ENCODE measurements at places on chromosomes 5 and 9.

GRCh38 chr5:96125231-96125891 is 163.7 kb upstream of the ELL2 start:
- DNase-seq, result no peak

GRCh38 chr5:133363807-133364587 is 248.3 kb downstream of the FSTL4 start:
- no peak for DNase-seq

DNA sequence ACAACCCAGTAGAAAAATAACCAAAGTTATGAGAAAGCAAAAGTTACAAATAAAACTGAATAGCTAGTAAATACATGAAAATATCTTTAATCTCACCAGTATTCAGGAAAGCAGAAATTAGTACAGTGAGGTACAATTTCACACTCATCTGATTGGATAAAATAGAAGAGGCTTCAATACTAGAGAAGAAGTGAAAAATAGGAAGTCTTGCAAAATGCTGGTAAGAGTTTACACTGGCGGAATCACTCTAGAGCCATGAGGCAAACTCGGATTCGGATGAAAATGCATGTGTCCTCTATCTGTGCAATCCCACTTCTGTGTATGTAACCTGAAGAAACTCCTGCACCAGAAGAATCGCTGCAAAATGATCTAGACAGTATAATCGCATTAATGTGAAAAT is 128.9 kb downstream of the CCDC192 start:
- no peak for DNase-seq

- no peak for DNase-seq
Observed at GRCh38 chr5:95791751-95792150, 30.8 kb downstream of the GLRX start.

DNA sequence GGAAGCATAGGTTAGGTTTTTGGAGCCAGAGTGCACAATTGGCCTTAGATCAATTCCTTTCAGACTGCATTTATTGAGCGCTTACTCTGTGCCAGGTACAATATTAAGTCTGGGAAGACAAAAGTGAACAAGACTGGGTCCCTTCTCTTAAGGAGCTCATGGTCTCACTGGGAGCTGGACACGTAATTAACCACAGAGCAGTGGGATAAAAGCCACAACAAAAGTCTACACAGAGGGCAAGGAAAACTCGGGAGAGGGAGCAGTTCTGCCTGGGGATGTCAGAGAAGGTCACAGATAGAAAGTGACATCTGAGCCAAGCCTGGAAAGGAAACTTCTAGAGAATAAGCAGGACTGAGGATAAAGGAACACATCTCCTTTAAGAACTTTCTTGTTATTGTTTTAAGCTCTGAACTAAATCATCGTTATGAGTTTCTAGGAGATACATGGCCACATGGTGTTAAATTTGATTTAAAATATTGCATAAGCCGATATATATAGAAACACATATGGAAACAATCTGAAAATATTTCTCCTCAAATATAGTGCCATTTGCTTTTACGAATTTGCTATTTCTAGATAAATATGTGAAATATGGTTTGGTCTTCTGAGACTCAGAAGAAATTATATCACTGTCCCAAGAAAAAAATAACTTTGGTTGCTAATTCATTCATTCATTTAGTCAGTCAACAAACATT is 40.1 kb upstream of the PDE8B start:
- DNase-seq, result no peak

DNA sequence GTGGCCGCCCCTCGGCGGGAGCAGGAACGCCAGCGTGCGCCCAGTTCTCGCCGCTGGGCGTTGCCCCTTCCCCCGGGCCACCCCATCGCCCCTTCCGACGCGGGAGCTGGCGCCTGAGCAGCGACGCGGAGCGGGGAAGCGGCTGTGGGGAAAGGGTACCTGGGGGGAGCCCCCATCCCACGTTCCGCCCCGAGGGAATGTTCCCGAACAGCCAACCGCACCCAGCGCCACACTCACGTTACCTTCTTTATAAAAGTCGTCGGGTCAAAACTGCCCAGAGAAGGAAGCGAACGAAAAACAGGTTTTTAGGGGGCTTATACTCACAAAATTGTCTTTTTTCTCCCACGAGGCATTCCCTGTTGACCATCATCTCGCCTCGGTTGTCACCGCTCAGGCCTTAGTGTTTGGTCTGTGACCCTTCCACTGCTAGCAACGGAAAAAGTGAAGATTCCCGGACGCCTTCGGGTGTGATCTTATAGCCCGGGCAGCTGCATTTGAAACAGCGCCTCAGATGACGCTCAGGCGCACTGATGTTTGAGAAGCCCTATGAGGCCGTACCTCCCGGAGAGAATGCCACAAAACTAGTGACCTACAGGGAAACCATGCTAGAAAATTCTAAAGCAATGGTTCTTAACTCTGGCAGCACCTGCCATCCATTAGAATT is 475 bp upstream of the GOLM1 start:
- DNase-seq, result no peak

GRCh38 chr5:125926172-125926571 is 497.0 kb upstream of the GRAMD2B start:
- no peak for DNase-seq

DNA sequence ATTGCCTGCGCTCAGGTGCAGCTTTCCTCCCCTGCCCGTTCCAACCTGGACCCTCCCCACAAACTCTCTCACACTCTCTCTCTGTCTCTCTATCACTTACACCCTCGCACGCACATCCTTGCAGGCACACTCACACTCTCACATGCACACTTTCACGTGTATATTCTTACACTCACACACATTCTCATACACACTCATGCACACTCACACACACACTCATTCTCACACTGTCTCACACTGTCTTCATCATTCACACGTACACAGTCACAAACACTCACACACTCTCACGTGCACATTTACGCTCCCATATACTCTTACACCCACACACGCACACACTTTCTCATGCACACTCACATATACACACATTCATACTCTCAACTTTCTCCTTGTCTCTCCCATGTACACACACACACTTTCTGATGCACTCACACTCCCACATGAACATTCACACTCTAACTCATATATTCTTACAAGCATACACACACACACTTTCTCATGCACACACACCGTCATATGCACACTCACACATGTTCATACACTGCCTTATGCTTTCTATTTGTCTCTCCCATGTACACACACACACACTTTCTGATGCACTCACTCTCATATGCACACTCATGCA is 229.3 kb downstream of the SNX18 start:
- no peak for DNase-seq

- DNase-seq, result no peak
Observed at GRCh38 chr5:94782383-94782782, 163.9 kb downstream of the SLF1 start.

GRCh38 chr5:7422316-7423106 is 26.6 kb downstream of the ADCY2 start:
- no peak for DNase-seq

- no peak for DNase-seq
Observed at GRCh38 chr5:157189223-157189622, 8.6 kb downstream of the ITK start.

DNA sequence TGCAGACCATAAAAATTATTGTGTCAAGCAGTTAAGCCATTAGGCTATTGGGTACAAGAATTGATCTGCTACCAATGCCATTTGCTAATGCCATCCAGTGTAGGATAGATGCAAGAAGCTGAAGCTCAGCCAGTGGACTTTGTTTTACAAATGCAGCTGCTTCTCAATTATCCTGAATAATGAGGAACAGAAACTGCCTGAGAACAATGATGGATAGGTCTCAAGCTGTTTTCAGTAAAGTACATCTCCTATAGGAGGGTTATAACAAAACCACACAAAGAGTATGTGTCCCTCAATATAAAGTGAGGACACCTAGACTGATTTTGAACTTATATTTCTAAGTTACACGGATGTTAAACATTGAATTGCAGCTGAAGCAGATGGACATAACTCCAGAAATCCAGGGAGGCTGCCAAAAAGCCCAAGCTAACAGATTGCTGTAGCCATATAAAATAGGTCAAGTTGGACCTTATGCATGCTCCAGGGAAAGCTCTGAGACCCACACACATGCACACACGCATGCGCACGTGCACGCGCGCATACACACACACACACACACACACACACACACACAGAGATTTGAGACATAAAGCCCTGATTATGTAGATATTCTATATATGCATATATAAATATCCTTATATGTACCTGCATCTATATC is 482.7 kb upstream of the CD180 start:
- DNase-seq, result no peak

DNA sequence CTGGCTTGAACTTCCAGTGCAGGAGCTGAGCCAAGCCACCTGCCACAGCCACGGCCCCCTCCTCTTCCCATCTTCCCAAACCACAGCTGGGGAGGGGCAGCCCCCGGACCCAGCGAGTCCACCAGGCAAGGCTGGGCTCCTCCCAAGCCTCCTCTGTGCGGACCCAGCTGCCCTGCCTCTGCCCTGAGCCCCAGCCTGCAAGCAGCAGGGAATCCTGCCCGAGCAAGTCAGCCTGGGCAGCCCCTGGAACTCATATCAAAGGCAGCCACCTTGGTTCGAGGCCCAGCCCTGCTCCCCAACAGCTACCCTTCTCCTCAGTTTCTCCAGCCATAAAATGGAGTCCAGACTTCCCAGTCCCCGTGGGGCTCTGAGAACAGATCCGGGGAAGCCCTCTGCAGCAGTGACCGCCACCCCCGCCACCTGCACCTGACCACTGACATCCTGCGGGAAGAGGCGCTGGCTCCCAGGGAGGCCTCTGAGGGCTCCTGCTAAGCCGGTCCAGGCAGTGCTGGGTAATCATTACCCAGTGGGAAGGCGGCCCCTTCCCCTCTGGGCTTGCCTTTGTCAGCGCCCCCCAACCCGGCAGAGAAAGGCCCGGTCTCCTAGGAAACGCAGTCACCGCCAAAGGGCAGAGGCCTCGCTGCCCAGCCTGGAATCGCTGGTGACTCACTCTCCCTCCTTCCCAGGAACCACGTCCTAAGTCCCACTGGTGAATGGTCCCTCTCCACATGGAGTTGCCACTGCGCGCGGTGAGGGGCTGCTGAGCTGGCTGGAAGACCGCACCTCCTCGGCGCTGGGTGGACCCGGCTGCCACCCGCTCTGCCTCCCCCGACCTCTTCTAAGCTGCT is 1.5 kb downstream of the VAV2 start:
- DNase-seq, result no peak

- DNase-seq, result no peak
Observed at GRCh38 chr5:80057099-80057498, 22.0 kb downstream of the THBS4 start.

GRCh38 chr5:73446631-73447529 is 1.7 kb downstream of the FOXD1 start:
- DNase-seq, result no peak

GRCh38 chr9:121599872-121600585 is 51.4 kb upstream of the DAB2IP start:
- no peak for DNase-seq

DNA sequence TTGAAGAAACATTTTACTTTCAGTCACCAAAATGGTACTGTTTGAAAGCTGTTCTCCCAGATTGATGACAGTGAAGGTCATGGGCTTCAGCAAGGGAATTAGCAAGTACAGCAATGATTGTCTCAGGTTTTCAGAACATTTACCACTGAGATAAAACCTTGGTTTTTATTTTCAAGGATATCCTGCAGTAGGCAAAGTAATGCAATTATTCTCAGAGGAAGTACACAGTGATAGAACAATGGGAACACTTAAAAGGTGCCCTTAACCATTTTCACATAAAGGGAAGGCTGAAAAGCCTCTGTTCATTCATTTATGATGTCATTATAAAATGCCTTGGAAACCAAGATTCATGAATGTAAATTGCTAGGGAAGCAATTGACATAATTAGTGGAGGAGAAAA is 471.8 kb upstream of the ACO1 start:
- DNase-seq, result no peak

DNA sequence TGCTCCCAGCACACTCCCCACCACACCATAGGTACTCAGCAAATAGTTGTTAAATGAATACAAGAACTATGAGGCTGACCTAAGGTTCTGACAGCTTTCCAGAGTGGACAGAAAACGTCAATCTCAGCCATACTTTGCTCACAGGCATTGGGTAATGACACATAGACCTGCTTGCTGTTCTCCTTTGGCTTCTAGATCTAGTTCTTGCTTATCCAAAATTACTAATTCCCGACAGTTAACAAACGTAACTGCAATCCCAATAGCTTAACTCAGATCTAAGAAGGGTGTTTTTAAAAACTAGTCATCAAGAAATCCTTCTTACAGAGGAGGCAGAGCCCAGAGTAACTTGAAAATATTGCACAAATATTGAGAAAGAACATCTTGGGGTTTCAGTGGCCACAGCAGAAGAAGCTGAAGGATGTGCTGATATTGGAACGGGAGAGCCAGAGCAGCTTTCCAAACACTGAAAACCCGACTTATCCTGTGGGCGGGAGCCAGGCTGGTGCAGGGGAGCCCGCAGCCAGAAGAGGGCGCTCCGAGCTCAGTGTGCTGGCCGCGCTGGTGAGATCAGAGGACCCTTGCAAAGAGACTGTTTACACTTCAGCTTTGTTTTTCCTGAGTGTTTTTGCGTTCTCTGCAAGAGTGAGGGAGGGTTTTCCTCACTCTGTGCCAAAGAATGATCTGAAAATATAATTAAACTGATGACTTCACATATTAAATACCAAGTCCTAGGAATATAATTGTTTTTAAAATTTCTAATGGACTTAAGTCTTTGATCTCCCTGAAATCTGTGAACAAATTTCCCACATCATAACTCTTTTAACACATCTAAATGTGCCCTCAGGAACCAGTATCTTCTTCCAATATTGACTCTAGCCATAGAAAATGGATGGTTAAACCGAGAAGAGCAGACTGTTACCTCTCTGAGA is 30.3 kb downstream of the FGF1 start:
- DNase-seq, result peak; percentile 38

DNA sequence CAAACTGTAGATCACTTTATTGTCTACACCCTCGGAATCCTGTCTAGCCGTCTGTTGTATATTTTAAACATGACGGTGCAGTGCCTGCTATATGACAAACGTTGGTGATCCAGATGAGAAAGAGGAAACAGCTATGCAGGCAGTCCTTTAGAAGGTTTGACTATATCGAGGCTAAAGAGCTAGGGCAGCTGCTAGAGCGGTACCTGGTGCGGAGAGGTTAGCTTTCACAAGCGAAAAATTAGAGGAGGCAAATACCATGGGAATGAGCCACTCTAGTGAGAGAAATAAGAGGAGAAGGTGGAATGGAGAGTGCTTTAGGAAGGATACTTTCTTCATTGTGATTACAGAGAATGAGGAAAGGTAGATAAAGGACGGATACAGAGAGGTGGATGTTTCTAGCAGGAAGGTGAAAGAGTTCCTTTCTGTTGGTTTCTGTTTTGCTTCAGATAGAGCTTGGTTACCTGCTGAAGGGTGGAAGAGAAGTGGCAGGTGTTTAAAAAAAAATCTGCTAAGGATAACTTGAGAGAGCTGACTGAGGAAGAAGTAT is 959 bp upstream of the FBXL17 start:
- no peak for DNase-seq

DNA sequence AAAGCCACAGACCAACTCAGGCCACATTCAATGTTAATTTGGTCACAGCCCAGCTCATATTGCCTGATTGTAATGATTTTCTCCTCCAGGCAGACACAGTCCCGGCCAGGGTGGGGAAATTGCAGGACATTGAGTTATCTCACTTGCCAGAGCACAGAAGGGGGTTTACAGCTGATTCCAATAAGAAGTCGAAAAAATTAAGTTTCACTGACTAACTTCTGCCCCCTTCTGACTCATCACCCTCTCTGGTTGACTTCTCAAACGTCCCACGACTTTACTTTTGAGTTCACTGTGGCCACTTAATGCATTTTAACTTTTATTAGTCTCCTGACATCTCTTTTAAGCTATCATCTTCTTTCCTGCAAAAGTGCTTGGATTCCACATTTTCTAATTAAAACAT is 321.4 kb upstream of the WWC1 start:
- DNase-seq, result no peak
